Activated T-helper 17 cell treated with anti-CD3 and anti-CD28 coated beads, Interleukin-2, amount 50 U/mL, for 72 hours (primary cell): ENCODE measurements at places on chromosomes 12 and 14.

- ATAC-seq = no peak
Observed at GRCh38 chr14:98868866-98869265, 403.1 kb downstream of the BCL11B start.

DNA sequence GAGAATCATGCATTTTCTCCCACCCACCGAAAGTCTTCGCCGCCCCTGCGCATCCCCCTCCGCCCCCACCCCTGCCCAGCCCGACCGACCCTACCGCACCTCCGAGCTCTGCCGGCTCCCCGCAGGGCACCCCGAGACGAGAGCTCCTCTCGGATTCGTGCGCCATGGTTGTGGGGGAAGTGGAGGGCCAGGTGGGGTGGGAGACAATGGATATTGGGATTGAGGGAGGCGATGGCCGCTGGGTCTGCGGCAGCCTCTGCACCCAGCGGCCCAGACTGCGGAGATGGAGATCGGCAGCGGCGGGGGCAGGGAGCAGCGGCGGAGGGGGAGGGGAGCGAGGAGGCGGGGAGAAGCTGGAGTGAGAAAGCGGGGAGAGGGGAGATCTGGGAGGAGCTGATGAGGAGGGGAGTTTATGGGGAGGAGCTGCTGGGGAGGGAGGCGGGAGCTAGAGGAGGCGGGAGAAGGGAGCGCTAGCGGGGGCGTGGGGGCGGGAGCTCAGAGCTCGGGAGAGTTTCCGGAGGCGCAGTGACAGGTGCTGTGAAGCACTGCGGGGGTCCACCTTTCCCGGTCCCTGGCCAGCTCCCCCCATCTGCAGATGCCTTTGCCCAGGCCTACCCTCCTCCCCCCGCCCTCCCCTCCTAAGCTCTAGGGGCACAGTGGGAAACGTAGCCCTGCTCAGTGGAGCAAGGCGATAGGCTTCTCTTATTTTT lies at the start of gene SALL2:
Gene SALL2 (minus strand): TSS at position 385 of the 710 bp plus-strand sequence. CDS start 219 bp downstream, at position 166.
- ATAC-seq = peak; percentile 92

GRCh38 chr14:75757644-75758402 lies 96.8 kb downstream of the TTLL5 start:
- no peak for ATAC-seq

- no peak for ATAC-seq
Observed at GRCh38 chr14:95939335-95939734, 62.7 kb downstream of the TUNAR start.

DNA sequence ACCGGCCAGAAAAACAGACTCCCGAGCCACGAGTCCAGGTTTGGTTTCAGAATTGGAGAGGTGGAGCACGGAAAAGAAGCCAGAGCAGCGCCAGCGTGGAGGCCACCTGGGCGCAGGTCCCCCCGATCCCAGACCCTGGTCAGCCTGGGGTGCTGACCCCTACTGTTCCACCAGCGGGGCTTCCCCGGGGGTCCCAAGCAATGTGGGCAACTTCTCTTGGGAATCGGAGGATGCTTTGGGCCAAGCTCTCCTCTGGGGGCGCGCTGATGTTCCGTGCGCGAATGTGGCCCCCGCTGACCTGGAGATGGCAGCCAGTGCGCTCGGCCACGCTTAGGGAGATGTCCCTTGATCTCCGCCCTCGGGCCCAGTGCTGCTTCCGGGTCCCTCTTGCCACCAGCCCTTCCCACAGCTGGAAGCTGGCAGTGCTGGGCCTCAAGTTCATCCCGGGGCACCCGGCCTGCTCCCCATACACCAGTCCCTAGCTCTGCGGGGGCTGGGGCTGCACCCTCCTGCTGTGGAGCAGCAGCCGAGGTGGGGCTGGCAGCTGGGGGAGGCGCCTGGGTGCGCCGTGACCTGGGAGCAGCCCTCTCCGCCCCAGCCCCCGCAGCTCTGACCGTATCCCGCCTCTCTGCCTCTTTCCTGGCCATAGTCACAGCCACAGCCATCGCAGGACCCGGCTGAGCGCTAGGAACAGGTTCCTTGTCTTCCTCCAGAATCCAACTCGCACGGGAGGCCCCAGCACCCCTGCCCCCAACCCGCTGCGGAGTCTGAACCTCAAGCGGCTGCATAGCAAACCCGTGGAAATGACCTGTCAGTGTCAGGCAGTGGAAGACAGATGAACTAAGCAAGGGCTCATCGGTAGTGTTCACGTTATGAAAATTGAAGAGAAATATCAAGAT lies 91.2 kb downstream of the RCOR1 start:
- no peak for ATAC-seq

GRCh38 chr14:61262082-61262481 lies 19.1 kb downstream of the TMEM30B start:
- no peak for ATAC-seq

GRCh38 chr14:22882529-22883172 lies 371 bp upstream of the REM2 start:
- ATAC-seq = no peak

GRCh38 chr12:81596558-81596957 lies 162.6 kb downstream of the PPFIA2 start:
- no peak for ATAC-seq

DNA sequence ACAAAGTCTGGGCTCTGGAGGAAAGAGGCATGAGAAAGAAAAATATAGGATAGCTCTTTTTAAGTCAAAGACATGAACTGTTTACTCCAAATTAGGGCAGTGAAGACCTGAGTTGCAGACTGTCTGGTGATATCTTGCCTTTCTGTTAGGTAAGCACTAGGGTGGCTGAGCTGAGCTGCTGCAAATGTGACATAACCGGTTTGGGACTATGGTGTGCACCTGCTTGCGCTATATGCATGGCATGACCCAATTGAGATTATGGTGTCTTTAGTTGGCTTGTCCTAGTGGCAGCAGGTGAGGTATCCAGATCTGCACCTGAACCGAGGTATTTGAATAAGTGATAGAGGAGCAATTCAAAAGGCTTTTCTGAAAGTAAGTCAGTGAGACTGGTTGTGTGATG lies 345.6 kb downstream of the APAF1 start:
- ATAC-seq = no peak

DNA sequence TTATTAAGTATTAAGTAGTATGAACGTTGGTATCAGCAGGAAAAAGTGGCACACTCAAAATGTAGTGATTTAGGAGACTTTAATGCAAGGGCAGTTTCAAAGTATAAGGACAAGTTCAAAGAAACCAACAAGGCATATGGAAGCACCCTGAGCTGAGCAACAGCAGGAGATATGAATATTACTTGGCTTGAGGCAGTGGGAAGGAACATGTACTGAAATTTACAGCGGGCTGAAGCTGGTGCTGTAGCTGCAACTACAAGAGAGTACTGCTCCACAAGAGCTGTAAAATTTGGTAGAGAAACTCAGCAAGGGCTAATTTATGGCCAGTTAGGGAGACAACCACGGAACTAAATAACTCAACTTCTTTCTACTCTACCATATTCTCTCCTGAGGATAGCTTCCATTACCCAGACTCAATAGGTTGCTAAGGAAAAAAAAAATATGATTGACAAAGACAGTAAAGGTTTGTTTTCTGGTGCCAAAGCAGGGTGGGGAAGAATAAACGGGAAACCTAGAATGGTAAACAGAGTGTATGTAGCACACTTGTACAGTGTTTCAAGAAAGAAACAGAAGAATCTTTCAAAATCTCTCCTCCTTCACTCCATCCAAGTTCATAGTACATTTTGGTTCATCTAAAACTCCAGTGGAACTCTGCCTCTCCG lies 487.8 kb upstream of the MGAT4C start:
- ATAC-seq = no peak

DNA sequence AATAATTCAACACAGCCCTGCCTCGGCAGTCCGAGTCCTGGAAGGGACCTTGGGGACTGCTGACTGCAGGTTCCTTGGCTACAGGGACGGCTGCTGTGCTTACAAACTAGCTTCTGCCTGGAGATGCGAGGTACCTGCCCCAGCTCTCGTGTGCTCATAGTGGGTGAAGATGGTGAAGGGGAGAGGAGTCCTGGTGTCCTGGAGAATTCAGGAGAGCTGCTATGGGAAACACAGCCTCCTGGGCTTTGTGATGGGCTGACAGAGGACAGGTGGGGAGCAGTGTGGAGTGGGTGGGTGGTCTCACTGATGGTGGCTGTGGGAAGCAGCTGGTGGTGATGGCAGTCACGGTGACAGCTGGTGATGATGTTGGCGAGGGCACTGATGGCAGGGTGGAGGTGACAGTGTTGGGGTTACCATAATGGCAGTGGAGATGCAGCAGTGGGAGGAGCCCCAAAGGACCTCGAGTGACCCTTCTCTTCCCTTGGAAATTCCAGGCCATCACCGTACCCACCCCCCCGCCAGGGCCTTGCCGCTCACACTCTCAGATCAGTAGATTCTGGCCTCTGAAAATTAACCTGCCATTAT lies 32.8 kb downstream of the HVCN1 start:
- ATAC-seq = no peak

- ATAC-seq = no peak
Observed at GRCh38 chr12:104637604-104638003, 180.9 kb downstream of the CHST11 start.

DNA sequence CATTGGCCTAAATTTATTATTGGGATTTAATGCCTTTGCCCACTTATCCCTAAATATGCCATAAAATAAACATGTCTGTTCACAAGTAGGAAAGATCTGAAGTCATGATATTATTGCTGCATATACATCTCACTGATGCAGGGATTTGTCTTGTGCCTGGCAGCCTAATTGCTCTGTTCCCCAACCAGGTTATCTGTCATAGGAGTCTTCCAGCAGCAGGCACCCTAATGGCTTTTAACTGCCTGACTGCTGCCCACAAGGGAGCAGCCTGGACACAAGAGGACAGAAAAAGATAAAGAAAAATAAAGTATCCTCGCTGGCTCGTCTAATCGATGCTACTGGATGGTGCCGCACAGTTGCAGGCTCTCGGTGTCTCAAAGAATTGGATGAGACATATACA lies 337.6 kb upstream of the FAR2 start:
- no peak for ATAC-seq

DNA sequence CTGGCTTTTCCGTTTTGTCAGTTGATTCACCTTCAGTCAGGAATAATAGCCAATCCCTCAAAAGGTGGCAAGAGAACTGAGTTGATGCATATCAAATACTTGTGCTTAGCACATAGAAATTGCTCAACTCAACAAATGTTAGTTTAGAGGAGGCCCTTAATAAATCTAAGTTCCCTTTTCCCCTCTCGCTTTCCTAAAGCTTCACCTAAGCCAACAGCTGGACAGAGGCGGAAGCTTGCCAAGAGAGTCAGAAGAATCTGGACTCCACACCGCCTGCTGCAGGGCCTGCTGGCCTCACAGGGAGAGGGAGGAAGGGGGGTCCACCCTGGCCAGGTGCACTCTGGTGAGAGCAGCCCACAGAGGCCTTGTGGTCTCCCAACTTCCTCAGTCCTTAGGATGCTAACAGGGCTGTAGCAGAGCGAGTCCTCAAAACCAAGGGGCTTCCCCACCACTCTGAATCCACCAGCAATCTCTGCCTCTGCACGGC lies 213.1 kb downstream of the CHST11 start:
- no peak for ATAC-seq

- no peak for ATAC-seq
Observed at GRCh38 chr12:59937148-59937547, 341.3 kb downstream of the SLC16A7 start.

- ATAC-seq = no peak
Observed at GRCh38 chr12:13049816-13050215, 5.6 kb downstream of the FAM234B start.

- no peak for ATAC-seq
Observed at GRCh38 chr12:224330-224729, 10.4 kb upstream of the SLC6A12 start.

GRCh38 chr12:118964988-118965387 lies 16.4 kb upstream of the SRRM4 start:
- ATAC-seq = no peak

DNA sequence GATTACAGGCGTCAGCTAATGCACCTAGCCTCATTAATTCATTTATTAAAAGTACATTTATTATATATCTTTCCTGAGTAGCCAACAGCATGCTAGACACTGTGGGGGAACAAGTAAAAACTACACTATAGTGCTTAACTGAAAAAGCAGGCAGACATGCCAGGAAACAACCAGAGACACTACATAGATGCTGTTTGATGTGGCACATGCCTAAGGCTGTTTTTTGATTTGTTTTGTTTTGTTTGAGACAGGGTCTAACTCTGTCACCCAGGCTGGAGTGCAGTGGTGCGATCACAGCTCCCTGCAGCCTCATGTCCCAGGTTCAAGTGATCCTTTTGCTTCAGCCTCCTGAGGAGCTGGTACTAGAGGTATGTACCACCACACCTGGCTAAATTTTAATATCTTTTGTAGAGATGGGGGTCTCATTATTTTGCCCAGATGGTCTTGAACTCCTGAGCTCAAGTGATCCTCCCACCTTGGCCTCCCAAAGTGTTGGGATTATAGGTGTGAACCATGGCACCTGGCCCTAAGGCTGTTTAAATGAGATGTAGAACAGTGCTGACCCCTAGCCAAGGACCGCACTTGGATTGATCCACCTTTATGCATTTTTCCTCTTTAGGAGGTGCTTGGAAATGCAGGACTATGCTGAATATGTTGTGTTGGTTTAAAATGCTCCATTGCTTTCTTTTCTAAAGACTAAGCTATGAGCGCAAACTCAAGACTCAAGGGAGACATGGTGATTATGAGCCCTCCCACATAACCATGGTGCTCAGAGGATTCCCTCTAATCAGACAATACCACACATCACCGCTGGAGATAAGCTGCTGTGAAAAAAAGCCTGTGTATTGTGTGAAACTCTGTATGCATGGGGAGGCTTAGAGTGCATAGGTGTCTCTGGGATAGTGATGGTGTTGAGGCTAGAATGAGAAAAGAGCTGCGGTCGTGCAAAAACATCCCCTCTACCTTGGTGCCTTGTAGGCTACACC lies 10.5 kb upstream of the C14orf93 start:
- ATAC-seq = no peak

- no peak for ATAC-seq
Observed at GRCh38 chr14:91897106-91897701, 29.9 kb upstream of the TC2N start.

- peak; percentile 39 for ATAC-seq
Observed at GRCh38 chr14:24411443-24412389, 12.9 kb downstream of the NYNRIN start.

- ATAC-seq = peak; percentile 78
Observed at GRCh38 chr12:3299929-3300832, 190.8 kb upstream of the PRMT8 start.

- ATAC-seq = no peak
Observed at GRCh38 chr12:131057211-131057721, 103.6 kb downstream of the ADGRD1 start.

DNA sequence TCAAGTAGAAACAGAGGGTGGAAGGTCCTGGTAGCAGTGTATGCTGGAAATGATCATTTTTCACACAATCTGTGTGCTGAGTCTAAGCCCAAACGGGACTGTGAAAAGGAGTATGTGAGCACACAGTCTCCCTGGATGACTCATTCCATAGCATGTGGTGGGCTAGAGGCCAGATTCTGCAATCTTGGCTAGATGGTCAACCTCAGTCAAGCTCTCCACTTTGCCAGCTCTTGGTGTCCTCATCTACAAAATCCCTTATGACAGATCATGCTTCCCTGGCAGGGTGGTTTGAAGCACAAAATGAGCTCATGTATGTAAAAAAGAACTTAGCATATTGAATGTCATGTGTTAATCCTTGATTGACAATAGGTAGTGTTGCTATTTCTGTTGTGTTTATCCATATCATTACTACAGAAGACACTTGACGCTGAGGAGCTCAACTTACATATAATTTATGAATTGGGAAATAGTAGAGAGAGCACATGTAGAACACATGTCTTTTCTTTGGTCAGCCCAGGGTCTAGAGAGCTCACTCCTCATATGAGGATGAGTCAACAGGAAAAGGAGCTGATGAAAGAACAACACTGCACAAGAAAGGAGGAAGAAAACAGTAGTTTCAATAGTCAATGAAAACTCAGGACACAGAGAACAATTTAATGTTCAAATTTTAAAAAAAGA lies 517.5 kb downstream of the BCL11B start:
- ATAC-seq = peak; percentile 42
